ENCODE measurements at places on chromosomes 16 and 17.

- DNase-seq = no peak
Observed at GRCh38 chr16:23670137-23670776, 8.4 kb upstream of the PLK1 start.

DNA sequence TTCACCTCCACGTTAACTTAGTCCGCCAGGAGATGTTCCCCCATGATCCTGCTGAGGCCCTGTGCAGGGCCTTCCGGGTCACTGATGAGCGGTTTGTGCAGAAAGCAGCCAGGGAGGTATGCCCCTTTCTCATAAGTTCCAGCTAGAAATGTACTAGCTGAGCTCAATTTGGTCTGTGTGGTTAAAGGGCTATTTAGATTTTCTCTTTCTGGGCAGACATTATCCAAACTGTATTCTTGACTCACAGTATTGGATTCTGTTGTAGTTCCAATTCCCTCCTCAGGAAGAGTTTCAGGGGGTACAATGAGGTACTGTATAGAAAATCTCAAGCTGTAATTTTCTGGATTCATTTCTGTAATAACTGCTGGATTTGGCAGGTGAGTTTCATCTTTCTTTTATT lies 137.1 kb downstream of the TRIM37 start:
- DNase-seq = no peak

DNA sequence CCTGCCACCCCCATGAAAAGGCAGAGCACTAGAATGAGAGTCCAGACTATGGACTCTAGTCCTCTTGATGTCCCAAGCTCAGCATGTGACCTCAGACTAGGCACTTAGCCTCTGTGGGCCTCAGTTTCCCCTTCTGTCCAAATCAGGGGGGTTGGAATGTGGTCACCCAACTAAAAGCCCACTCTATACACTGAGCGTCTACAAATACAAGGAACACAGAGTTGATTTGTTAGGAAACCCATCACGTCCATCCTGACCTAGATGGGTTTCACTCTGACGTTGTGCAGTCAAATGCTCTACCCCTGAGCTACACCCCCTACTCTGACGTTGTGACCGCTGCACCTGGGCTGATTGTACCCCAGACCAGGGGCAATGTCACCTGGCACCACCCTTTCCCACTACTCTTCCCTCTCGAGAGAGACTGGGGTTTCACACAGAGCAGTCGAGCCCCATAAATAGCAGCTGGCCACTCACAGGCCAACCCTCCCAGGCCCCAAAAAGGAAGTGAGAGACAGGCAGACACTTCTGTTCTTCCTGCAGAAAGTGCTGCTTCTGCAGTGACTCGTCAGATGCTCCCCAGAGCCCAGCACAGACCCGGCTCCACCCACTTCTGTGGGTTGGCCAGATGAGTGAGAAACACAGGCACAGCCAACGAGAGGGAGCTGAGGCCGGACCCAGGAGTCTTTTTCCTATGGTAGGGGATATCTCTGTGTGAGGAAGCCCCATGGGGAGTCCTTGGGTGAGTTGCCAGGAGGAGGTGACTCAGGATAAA lies 16.1 kb upstream of the TNFRSF13B start:
- peak; percentile 84 for DNase-seq

DNA sequence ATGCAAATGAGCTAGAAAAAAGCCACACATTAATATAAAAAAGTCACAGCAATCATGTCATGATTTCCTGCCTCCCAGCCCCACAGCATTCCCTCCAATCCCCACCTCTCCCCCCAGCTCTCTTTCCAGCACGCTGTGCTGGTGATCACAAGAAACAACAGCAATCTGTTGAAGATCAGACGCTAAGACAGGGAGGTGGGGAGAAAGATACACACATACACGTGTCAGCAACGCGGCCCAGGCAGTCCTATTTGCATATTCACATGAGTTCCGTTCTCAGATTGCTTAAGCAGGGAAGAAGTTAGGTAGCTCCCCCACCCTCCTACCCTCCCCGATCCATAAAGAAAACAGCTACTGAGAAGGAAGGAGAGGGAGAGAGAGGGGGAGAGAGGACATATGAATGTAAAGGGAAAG lies 405.5 kb upstream of the PSMD7 start:
- no peak for DNase-seq

DNA sequence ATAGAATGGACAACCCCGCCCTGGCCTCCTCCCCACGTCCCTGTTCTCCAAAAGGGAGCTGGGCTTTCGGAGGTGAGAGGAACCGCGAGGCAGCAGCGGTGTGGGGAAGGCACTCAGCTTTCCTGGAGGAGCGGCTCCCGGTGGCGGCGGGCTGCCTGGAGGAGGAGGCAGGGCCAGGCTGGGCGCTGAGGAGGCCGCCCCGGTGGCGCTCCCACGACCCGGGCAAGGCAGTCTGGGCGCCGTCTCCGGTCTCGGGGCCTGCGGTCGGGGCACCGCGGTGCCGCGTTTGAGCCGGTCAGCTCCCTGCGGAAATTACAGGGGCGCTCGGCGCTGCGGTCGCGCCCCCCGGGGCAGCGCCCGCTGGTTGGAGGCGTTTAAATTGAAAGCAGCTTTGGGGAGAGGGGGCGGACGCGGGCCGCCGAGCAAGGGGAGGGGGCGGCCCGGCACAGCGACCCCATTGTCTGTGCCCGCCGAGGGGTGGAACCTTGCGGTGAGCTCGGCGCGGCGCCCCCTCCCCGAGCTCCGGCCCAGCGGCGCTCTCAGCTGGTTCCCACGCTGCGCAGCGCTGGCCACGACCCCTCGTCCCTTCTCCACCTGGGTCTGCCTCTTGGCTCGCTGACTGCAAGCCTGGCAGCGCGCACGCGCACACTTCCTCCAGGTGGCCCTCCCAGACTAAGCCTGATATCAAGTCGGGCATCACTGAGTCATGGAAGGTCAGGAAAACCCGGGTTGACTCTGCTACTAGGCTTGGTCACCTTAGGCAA lies 58.7 kb upstream of the DLX4 start:
- no peak for DNase-seq
